Thymus (tissue), 14 donors: ENCODE measurements at places on chromosomes 4 and X. TPM values are rescaled to one million over a fixed set of nuclear protein-coding genes. Genes with fewer than 3 reads are reported as not detected.

DNA sequence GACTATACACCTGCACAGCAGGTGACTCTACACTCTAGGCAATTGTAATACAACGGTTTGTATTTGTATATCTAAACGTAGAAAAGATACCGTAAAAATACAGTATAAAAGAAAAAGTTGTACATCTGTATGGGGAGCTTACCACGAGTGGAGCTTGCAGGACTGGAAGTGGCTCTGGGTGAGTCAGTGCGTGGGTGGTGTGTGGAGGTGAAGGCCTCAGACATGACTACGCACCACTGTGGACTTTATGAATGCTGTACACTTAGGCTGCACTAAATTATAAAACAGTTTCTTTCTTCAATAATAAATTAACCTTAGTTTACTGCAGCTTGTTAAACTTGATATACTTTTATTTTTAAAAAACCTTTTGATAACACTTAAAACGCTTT lies 85.0 kb upstream of the FAT1 start:
- no peak for DNase-seq

- DNase-seq: no peak
These were observed 52.1 kb downstream of the XAGE2 start for GRCh38 chrX:52420824-52421443.

Gene POLN
- total RNA-seq: 1.1 TPM

- no peak for DNase-seq
These were observed 8.0 kb downstream of the MSX1 start for GRCh38 chr4:4867375-4868039.

DNA sequence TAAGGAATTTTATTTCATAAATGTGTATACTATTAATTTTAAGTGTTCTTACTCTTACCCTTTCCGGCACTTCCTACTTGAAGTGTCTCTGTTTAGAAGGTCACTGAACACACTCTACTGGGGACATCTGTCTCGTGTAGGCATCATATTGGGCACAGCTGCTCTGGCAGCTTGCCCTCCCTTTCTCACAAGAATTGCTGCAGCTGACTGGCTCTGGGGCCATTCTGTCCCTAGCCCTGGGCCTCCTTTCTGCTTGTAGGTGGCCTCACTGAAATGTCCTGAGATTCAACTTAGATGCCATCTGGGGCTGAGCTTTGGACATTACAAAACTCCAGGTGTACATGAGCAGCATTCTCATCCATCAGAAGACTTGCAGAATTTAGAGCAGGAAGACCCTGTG lies 49.6 kb downstream of the SMAD1 start:
- DNase-seq: no peak

DNA sequence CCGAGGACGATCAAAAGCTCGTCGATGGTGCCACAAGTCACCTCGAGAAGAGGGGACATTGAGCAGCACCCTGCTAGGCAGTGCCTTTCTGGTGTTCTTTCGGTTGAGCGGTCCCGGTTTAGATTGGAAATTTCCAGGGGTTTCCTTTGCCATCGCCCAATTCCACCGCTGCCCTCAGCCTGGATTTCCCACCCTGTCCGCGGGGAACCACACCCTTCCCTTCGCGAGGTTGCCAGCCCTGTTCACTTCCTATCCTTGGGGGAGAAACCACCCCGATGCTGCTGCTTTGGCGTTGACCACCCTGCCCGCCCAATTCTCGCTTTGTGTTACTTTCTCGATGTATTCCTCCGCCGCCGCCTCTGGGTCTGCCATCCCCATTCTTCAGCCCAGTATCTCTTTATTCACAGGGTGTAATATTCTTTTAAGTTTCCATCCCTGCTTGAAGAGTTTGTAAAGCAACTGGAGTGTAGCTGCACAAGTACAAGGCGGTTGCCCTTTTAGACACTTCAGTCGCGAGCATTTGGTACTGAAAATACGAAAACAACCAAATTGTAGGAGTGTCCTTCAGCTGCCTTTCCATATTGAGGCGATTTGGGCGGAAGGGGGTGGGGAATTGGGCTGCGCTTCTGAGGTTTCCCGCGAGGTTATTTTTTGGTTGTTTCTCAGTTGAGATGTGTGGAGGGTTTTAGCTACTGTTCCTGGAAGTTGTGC lies 1.1 kb downstream of the OGT start:
- DNase-seq: no peak

Gene TLR3
- total RNA-seq: 2.6 TPM

DNA sequence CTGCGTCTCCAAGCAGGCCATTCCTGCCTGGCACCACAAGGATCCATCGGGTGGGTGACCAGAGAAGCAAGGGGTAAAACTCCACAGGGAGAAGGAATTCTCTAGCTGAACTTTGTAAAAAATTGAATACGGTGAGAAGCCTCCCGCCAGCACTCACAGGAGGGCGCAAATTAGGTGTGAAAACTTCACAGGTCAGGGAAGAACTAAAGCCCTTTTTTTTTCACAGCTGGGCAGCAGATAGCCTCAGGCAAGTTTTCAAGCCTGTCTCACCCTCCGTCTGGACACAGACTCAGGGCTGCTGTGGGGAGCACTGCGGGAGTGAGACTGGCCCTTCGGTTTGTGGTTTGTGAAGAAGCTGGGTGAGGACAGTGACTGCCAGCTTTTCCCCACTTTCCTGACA lies 224.1 kb upstream of the FGF16 start:
- DNase-seq: no peak

DNA sequence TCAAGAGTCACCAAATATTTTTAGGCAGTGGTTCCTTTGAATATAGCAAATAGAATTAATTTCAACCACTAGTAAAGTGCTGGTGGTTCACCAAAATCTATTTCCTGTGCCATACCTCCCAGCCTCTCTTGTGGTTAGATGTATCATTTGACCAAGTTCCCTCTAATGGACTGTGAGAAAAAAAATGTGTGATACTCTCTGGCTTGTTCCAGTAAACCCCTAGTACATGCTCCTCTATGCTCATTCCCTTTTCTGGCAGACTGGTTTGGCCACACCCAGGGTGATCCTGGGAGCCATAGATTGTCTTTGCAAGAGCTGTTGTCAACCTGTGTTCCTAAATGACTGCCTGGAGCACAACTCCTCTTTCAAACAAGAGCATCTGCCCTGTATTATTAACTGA lies 109.5 kb downstream of the FRAS1 start:
- no peak for DNase-seq

DNA sequence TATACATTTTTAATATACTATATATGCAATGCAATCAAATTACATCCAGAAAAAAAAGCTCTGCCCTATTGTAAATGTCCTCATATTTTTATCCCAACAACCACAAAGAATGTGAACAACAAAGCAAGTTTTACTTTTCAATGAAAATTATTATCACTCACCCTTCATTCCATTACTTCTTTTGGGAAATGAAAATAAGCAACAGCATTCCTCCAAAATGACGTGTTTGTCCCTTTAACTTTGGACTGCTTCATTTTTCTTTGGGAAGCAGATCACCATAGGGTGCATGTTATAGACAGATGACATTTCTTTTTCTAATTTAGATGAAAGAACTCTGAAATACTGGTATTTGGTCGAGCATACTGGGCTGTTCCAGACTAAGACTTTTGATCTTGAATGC lies 667.1 kb upstream of the BOD1L1 start:
- DNase-seq: no peak

- peak; percentile 44 for DNase-seq
These were observed 47.2 kb upstream of the TMEM33 start for GRCh38 chr4:41887821-41888686.

- no peak for DNase-seq
These were observed 35.4 kb upstream of the TMSB15B start for GRCh38 chrX:103927030-103927429.

DNA sequence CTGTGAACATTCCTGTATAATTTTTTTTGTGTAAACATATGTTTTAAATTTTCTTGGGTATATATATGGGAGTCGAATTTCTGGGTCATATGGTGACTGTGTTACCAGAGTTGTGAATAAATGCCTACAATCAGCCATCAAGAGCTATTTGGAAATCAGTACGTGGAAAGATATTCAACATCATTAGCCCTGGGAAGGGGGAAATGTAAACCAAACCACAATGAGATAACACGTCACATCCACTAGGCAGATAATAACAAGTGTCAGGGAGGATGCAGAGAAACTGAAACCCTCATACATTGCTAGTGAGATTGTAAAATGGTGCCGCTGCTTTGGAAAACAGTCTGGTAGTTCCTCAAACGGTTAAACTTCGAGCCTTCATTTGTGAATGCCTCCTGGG lies 43.9 kb downstream of the LUZP4 start:
- DNase-seq: no peak

Gene NEUROG2
- not detected for total RNA-seq

- DNase-seq: no peak
These were observed 136.3 kb upstream of the SMAD1 start for GRCh38 chr4:145345401-145345800.

- DNase-seq: no peak
These were observed 1829.0 kb upstream of the PCDH7 start for GRCh38 chr4:28890949-28891775.
